NCI-H345 (cell line): ENCODE measurements at places on chromosomes 7 and 10.
A peak's percentile ranks its signal among the peaks of the same experiment; 100 is the strongest.

DNA sequence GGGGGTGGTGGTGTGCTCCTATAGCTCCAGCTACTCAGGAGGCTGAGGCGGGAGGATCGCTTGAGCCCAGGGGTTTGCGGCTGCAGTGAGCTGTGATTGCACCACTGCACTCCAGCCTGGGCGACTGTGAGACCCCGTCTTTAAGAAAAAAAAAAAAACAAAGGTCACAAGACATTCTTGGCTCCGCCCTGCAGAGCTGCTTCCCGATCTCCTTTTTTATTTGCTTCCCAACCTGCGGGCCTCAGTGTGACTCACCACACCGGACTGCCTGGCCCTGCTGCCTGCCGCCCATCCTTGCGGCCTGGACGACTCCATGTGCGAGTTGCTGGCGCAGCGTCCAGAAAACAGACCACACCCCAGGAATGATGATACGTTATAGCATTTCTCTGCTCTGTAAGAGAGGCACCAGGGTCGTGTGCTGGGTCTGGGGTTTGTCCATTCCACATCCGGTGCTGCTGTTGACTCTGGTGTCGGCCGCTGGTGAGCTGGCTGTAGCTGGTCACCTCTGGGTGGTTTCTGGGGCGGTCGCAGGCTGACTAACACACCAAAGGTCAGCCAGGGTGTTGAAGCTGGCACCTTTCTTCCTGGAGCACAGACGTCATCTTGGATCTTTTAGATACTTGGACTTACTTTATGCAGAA, 123.6 kb downstream of the TCF7L2 start:
- DNase-seq, result no peak

DNA sequence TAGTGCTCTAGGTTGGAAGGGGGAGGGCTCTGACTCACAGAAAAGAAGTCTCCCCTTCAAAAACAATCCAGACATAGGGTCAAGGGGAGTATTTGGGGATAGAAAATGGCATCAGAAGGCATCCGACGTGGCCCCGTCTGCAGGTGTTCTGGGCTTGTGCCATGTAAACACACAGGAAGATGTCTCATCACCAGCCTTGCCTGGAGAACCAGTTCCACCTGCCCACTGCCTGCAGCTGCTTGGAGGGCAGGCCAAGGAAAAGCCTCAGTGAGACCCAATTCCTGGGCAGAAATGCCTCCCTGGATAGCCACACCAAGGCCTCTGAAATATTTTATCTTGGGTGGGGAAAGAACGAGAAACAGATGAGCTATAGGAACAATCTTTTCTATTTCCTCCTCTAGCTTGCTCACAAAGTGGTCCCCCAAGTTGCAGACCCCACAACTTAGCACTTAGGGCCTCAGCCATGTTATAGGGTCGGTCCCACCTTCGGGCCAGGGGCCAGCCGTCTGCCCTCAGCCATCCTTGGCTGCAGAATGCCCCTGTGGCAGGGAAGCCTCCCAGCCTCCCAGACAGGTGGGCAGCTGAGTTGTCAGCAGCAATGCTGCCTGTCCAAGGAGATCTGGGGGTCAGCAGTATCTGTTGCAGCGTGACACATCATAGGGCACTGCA, 54.3 kb upstream of the ECHDC3 start:
- DNase-seq, result no peak

GRCh38 chr10:104307576-104308438, 30.5 kb downstream of the ITPRIP start:
- DNase-seq, result no peak

- DNase-seq, result no peak
These were observed 316.3 kb upstream of the SORCS1 start for GRCh38 chr10:107480781-107481180.

GRCh38 chr7:142603870-142604448, 145.3 kb upstream of the PRSS1 start:
- peak; percentile 72 for DNase-seq

DNA sequence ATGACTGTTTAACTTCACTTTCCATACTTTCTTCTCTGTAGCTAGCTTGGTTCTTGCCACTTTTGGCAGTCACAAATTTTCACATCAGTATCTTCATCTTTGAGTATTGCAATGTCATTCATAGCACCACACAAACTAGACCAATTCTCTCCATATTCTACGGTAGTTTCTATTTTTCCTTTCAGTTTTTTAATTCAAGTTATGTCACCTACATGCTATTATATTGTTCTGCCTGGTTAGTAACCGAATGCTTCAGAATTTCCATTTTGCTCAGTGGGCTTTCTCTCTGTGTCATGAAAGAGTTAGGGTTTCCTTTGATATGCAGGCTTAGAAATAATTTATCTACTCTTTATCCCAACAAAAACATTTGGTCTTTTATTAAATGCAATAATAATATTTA, 896.5 kb downstream of the GATA3 start:
- DNase-seq, result no peak

GRCh38 chr7:136853654-136854053, 14.8 kb upstream of the CHRM2 start:
- no peak for DNase-seq

DNA sequence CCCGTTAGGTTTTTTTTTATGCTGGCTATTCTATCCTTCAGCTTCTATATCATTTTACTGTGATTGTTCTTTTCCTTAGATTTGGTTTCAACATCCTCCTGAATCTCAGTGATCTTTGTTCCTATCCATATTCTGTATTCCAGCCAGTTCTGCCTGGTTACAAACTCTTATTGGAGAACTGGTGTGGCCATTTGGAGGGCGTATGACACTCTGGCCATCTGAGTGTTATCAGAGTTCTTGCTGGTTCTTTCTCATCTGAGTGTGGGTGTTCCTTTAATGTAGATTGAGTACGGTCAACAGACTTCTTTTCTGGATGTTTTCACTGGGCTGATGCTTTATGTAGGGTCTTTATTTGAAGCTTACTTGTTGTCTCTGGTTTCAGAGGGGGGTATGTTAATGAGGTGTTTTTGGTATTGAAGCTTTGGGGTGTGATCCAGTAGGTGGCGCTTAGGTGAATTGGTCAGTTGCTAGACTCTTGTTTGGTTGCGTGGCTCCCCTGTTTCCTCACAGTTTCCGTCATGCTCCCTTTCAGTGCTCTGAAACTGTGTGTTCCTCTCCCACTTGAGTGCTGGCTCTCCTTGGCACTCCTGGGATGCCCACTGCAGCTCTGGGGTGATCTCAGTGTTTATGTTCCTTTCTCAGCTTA, 80.7 kb downstream of the FANK1 start:
- DNase-seq, result no peak

DNA sequence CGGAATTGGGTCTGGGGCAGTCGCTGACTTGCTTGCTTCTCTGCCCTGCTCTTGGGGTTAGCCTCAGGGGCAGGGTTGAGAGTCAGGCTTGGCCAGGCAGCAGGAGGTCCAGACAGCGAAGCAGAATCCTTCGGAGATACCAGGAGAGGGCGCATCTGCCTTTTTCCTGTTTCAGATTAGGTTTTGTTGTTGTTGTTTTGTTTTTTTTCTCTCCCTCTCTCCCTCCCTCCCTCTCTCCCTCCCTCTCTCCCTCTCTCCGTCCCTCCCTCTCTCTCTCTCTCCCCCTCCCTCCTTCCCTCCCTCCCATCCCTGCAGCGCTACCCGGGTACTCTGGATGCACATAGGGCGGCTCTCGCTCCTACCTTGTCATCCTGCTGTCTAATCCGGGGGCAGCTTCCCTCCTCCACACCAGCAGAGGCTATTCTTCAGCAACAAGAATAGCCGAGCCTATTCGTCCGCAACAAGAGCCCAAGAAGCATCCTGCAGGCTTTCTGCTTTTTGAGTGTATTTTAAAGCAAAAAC, 758 bp upstream of the OPTN start:
- peak; percentile 73 for DNase-seq

DNA sequence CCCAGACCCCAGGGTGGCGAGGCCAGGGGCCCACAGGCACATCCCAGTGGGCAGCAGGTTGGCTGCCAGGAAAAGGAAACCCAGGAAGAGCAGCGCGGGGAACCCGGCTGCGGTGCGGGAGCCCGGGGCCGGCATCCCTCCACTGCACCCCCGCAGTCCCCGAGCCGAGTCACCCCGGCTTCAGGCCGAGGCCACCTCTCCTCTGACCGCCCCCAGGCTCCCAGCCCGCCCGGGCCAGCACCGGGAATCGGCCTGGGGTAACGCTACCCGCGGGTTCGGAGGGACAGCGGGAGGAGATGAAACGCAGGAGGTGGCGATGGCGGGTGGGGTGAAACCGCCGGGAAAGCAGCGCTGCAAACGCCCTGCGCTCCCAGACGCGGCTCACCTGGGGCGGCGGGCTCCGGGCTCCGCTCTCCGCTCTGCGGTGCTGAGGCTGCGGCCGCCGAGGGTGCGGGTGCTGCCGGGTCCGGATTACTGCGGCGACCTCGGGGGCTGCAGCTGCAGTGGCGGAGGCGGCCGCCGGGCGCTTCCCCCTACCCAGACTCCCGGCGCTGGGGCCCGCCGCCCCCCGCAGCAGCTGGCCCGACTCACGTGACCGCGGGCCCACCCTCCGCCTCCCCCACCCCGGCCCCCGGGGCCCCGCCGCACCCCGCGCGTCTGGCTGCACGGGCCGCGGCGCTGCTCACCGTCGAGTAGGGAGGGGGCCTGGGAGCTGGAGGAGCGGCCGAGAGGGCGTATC, at the start of gene SCRN1:
Gene SCRN1, minus strand, starts transcription at position 545 of the 739 bp plus-strand sequence. CDS start 20,734 bp downstream, outside the sequence.
- peak; percentile 67 for DNase-seq

DNA sequence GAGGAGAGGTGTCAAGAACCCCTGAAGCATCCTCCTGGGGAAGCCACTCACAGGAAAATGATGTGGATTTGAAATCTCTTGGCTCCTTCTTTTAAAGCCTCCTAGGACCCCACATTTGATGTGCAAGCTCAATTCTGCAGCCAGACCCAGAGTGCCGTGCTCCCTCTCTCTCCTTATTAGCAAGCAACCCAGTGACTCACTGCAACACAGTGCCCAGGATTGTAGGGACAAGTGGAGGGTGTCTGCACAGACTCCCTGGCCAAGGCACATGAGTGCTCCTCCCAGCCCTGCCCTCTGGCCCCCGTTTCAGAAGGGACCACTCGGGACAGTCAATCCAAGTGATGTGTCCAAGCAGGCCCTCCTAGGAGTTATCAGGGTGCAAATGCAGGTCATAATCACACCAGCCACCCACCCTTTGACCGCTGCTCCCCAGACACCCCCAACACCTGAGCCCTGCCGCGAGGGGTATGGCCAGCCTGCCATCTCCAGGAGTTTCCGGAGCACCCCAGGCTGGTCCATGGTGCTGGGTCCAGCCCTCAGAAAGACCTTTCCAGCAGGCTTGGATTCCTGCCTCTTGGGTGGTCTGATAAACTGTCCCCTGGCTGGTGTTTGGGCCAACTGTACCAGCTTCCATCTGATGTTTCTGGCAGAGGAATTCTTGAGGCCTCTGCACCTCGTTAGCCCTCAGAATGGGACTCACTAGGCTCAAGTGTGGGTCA, 54.5 kb upstream of the CXCL12 start:
- no peak for DNase-seq

DNA sequence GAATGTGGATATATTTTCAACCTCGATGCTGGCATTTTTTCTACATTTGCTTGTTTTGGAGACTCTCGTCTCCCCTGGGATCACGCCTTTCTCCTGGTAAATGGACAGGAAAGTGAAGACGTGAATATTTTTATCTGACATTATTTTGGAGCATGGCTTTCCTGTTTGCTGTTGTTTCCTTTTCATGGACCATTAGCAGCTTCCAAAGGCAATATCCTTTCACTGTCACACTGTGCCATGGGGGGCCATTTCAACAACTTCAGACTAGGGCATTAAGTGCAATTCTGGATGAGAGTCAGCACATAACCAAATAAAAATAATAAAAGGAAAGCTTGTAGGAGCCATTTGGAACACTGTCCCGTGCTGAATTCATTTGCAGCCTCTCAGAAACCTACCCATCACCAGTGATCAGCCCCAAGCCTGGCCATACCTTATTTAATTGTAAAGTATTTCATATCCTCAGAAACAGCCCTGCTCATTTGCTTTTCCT, 75.9 kb upstream of the NEUROD6 start:
- peak; percentile 83 for DNase-seq

- no peak for DNase-seq
These were observed 1519.6 kb downstream of the REEP3 start for GRCh38 chr10:65040796-65041195.

GRCh38 chr10:121976607-121977006, 1.6 kb upstream of the NSMCE4A start:
- no peak for DNase-seq

GRCh38 chr7:83465643-83466042, 183.3 kb downstream of the SEMA3E start:
- DNase-seq, result no peak

DNA sequence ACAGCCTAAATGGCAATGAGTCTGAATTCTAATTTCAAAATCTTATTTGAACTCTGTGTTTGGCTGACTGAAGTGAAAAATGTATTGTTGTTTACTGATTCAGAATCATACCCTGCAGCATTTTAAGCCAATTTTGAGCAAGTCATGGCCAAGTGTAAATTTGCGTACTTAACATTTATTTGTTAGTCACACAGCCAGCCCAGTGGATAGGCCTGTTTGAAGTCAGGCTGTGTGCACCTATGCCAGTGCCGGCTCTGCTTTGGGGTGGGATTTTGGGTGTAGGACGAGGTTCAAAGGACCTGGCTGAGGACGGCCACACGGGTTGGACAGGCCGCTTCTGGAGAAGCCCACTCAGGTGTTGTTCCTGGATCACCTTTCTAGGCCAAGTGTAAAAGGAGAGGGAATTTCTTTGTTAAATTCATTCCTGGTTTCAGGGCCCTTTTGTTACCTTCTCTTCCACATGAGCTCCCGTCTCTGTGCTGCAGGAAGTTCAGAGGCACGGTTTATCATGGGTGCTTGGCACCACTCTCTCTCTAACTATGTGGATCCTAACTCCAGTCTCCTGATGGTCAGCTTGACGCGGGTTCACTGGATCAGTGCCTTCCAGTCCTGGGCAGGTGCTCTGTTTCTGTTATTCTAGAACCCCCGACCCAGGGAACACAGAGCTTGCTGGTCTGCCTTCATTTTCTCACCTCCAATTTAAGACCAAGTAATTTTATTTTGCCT, 84.7 kb downstream of the CCNY start:
- DNase-seq, result no peak

GRCh38 chr7:122889116-122889515, 2.9 kb upstream of the CADPS2 start:
- no peak for DNase-seq

DNA sequence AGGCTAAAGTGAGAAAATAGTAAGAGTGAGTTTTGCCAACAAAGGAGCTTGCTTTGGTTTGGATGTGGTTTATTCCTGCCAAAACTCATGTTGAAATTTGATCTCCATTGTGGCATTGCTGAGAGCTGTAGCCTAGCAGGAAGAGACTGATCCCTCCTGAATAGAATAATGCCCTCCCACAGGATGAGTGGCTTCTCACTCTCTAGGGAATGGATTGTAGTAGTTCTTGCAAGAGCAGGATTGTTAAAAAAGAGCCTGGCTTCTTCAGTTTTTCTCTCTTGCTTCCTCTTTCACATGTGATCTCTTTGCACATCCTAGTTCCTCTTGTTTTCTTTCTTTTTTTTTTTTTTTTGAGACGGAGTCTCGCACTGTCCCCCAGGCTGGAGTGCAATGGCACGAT, 34.4 kb downstream of the ASAH2 start:
- DNase-seq, result peak; percentile 90
